EH (cell line): ENCODE measurements at places on chromosomes 1 and 21.

GRCh38 chr1:109365642-109366204, 32.0 kb downstream of the SORT1 start:
- DNase-seq, result no peak

DNA sequence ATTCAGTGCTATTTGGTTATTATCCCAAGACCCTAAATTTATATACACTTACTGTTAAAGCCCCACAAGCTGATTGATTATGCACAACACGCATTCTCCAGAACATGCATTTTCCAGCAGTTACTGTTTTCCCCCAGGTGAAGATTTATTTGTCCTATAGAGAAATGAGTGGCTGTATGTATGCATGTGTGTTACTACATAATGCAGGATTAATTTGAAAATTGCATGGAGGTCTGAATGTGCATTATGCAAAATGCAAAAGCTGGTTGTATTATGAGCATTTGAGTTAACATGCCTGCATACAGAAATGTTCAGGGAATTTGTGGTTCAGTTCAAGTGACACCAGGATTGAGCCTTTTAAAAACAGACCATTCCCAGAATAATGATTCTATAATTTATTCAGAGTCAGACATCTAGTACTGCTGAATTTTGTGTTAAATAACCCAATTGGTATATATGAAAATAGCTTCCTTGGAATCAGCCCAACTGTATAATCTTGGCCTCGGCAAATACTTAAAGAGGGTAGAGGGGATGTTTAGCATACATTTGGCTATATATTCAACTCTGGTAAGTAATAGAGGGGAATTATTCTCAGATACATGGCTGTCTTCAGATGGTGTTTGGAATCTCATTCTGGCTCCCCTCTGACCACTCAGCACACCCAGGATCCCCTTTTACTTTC, 320.0 kb downstream of the HHAT start:
- no peak for DNase-seq

GRCh38 chr1:905071-905749, 18.5 kb upstream of the SAMD11 start:
- DNase-seq, result peak; percentile 58

DNA sequence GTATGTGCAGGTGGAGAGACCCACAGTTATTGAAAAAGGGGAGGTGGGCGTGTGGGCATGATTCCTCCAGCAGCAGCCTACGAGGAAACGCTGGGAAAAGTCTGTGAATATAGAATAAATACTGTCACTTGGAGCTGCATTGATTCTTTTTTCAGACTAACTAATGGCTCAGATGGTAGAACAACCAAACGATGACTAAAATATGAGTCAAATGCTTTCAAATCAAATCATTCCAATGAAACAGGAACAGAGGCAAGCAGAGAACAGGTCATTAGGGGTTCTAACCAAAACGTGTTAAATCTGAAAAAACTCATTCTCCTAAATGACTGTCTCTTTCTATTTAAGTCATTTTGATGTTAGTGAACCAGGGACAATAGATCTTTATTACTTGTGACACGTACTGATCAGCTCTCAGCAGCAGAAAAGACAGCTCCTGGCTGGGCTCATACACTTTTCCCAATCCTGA, 35.1 kb upstream of the SEC16B start:
- peak; percentile 56 for DNase-seq

GRCh38 chr1:5297180-5297885, 642.9 kb downstream of the AJAP1 start:
- no peak for DNase-seq

GRCh38 chr1:40519517-40519916, 10.9 kb downstream of the EXO5 start:
- DNase-seq, result no peak

- no peak for DNase-seq
Measured at GRCh38 chr1:107767156-107767582, 197.8 kb downstream of the VAV3 start.

DNA sequence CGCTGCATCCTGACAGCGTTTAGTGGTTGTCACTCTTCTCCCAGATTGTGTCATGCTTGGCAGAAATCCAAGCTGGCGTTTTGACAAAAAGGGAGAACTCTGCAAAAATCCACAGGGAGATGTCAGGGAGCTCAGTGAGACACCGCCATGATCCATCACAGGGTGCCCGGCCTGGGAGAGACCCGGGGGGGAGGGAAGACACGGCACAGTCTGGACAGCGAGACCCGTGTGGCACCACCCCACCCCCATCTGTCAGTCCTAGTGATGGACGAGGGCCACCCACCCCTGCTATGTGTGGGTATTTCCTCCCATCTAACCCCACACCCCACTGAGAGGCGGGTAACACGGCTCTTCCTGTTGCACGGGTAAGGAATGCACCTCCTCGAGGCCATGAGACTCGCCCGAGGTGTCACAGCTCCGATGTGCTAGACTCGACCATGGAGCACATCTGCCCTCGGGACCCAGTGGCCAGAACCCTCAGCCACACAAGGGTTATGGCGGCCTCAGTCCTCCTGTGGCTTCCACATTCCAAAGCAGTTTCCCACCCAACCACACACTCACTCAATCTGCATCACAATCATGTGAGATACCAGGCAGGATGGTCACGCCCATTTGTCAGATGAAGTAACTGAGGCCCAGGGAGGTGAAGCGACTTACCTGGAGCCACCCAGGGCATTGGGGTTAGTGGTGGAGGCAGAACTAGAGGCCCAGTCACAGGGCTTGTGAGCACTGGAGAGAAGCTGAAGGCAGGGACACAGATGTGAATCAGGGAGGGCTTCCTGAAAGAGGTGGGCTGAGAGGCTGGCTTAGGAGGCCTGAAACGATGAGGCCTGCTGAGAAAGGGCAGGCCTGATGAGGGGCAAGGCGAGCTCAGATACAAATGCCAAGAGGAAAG, 688.5 kb downstream of the MATN1 start:
- DNase-seq, result peak; percentile 45

DNA sequence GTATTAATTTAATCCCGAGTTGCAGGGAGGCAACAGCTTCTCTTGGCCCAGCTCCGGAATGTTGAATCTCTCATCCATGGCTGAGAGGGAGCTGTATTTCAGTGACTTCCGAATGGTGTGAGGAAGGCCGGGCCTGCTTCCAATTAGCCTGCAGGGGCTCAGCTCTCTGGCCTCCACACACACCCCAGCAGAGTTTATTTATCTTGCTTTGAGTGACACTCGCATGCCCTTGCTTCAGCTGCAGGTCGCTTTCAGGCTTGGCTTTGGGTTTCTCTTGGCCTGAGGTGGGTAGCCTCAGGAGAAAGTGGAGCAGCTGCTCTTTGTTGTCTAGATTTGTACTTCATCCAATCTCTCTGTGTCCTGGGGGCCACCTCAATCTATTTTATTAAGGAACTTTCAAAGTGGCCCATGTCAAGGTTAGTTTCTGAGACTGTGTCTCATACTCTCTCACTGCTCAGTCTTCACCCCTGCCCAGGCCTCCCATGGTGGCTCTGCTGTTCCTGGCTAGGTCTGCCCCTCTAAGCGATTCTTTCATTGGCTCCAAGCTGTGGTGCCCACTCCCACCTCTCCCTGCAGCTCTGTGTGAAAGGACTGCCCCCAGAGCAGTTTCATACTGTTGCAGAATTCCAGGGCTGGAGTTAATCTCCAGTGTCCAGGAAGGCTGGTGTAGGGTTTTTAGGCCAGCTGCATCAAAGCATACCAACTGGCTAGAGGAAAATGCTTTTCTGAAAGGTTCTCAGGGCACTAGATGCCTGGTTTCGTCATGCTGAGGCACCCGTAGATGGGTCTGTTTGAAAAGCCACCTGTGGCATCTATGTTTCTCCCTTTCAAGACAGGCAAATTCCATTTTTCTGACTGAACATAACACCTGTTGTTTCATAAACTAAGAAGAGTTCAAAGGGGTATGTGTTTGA, 153.5 kb downstream of the PLXNA2 start:
- DNase-seq, result peak; percentile 96

- DNase-seq, result peak; percentile 28
Measured at GRCh38 chr1:233211595-233211994, 83.9 kb downstream of the PCNX2 start.

- DNase-seq, result peak; percentile 72
Measured at GRCh38 chr1:204162494-204163074, 3.6 kb downstream of the REN start.

- no peak for DNase-seq
Measured at GRCh38 chr1:147643974-147644373, 26.4 kb downstream of the ACP6 start.

DNA sequence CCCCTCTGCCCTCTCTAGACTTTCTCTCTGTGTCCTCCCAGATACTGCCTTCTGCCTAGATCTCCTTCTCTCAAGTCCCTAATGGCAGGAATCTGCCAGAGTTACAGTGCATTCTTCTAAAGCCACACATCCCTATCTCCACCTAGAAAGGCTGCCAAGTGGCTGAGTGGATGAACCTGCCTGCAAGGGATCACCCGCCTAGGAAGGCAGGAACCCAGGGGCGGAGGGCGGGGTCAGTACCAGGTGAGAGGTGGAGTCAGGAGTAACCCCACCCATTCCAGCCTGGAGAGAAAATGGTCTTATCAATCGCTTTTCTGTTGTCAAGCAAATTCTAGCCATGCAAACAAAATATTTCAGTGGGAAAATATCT, 60.8 kb downstream of the BCAR3 start:
- DNase-seq, result peak; percentile 73

- DNase-seq, result peak; percentile 93
Measured at GRCh38 chr1:232868793-232869491, 63.7 kb downstream of the MAP10 start.

- DNase-seq, result no peak
Measured at GRCh38 chr21:23394458-23394857, 2212.8 kb downstream of the MRPL39 start.

DNA sequence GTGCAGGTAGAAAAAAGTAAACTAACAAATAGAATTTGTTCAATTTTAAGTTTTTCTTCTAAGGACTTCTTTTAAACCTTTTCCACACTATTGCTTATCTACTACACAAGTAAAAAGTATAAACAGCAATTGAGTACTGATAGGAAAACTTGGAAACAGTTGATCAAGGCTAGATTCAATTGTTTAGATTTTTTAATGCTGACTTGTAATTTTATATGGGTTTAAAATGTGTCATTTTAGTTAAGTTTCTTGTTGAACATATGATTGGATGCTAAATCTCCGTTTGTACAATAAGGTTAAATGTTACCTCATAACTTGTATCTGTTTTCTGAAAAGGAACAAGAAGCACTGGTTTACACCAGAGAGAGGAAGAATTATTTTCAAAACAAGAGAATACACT, 5.5 kb downstream of the SASS6 start:
- no peak for DNase-seq

- peak; percentile 41 for DNase-seq
Measured at GRCh38 chr1:196409586-196409985, 198.7 kb downstream of the KCNT2 start.

DNA sequence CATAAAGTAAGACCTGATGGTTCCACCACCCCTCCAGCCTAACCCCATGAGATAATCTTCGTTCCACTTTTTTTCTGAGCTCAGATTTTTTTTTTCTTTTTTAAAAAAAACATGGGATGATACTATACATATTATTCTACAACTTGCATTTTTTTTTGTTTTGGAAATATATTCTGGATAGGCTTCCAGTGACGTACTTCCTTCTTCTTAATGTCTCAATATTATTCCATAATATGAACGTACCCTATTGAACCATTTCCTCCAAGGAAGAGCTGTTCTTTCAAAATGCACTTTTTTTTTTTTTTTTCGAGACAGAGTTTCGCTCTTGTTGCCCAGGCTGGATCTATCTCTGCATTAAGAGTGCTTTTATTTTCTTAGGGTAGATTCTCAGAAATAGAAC, 1.5 kb downstream of the EDEM3 start:
- no peak for DNase-seq

DNA sequence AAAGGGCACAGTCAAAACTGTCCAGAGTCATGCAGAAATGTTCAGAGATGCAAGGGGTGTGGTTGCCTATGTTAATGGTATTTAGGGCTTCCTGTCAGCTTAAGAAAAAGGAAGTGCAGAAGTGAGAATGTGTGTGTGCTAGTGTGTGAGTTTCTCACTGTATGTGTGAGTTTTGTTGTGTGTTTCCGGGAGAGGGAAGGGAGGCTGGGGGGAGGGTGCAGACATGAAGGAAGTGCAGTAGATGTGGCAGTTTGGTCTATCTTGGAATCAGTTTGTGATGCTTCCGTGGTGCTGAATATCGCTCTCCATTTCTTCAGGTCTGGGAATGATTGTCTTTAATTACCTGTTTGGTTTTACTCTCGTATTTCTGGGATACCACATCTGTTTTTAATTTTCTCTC, 16.5 kb upstream of the ATP6V1G3 start:
- peak; percentile 23 for DNase-seq

GRCh38 chr1:27136998-27137542, 17.9 kb downstream of the SLC9A1 start:
- peak; percentile 52 for DNase-seq

- no peak for DNase-seq
Measured at GRCh38 chr1:97567000-97567749, 353.7 kb downstream of the DPYD start.

DNA sequence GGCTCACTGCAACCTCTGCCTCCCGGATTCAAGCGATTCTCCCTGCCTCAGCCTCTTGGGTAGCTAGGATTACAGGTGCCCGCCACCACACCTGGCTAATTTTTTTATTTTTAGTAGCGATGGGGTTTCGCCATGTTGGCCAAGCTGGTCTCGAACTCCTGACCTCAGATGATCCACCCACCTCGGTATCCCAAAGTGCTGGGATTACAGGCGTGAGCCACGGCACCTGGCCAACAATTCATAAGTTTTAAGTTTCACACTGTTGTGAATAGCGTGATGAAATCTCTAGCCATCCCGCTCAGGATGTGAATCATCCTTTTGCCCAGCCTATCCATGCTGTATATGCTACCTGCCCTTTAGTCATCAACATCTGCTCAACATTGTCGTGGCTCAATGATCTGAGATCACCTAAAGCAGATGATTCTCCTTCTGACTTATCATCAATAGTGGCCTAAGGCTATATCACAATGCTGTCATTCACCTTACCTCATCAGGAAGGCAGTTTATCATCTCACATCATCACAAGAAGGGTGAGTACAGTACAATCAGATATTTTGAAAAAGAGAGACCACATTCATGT, 2.6 kb downstream of the PFDN2 start:
- DNase-seq, result peak; percentile 74

GRCh38 chr21:45455674-45456583, 51.0 kb downstream of the COL18A1 start:
- DNase-seq, result no peak

- no peak for DNase-seq
Measured at GRCh38 chr1:931380-932172, 7.9 kb downstream of the SAMD11 start.

DNA sequence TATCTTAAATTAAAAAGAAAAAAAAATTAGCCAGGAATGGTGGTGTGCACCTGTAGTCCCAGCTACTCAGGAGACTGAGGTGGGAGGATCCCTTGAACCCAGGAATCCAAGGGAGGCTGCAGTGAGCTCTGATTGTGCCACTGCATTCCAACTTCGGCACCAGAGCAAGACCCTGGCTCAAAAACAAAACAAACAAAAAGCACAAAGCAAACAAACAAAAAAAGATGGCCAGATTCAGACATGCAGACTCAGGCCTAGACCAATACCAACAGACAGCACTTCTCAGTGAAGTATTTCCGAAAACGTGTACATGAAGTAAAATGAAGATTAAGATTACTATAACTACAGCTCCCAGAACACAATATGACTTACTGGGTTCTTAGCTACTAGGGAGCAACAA, 10.6 kb downstream of the SLC35D1 start:
- no peak for DNase-seq
